ENCODE measurements at places on chromosomes 3 and 15.

GRCh38 chr15:90576711-90577389, 47.1 kb downstream of the CRTC3 start:
- no peak for DNase-seq

GRCh38 chr3:192696943-192697587, 30.3 kb downstream of the FGF12 start:
- DNase-seq, result no peak

DNA sequence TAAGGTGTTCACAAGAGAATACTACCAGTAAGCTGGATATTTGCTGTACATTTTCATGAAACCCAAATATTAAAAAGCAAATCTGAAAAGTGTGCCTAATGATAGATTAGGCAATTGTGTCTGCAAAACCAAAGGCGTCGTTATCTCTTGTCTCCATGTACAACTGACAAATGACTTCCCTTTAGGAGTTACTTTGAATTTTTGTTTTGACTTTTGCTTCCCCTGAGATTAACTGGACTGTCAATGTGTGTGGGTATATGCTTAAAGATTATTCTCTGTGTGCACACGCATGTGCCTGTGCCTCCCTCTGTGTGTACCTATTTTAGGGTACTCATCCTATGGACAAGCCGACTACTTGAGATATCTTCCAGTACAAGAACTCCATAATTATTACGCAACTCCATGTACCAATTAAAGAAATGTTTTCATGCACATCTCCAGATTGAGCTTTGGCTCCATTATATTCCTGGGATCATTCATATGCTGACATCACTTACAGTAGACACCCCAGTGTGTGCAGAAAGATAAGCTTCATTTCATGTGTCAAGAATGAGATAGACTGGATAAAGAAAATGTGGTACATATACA, 431.2 kb upstream of the ADAMTS9 start:
- DNase-seq, result no peak

GRCh38 chr3:154931484-154931883, 148.6 kb upstream of the MME start:
- DNase-seq, result no peak

GRCh38 chr3:144317961-144318360, 346.3 kb downstream of the DIPK2A start:
- DNase-seq, result no peak

- no peak for DNase-seq
These were observed 18.2 kb downstream of the DNAJB8 start for GRCh38 chr3:128448491-128448890.

DNA sequence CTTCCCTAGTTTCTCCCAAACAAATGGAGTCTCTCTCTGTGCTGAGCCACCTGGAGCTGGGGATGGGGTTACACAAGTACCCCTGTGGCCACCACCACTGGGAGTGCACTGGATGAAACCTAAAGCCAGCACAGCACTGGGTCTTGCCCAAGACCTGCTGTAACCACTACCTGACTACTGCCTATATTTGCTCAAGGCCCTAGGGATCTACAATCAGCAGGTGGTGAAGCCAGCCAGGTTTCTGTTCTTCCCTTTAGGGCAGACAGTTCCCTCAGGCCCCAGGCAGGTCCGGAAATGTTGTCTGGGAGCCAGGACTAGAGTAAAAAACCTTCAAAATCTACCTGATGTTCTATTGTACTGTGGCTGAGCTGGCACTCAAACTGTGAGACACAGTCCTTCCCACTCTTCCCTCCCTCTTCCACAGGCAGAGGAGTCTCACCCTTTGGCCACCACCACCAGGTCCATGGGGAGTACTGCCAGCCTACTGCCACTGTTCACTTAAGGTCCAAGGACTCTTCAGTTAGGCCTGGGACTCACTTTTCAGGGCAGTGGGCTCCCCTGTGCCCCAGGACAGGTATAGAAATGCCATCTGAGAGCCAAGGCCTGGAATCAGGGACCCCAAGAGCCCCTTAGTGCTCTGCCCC, 23.8 kb downstream of the C3orf20 start:
- no peak for DNase-seq

- DNase-seq, result no peak
These were observed 748.1 kb downstream of the NR2F2 start for GRCh38 chr15:97078591-97078990.

DNA sequence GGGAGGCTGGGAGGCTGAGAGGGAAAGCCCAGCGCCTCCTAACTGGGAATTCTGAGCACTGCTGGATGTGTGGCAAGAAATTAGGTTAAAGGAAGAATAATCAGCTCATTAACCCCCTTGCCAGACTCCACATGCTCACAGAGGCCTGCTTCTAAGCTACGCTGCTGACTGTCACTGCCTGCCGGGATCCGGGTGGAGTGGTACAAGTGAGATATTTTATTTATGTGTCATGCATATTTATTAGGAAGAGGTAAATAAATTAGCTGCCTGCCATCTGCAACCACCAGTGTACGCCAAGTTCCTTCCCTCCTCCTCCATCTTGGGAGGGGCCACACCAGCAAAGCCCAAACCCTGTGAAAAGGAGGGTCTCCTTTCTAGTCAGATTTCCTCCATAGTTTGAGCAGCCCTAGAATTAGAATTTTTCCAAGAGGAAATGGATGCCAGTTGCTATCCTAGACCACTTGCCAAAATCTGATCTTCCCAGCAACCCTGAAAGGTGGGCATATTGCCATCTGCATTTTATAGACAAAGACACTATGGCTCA, 43.5 kb upstream of the GRIP2 start:
- DNase-seq, result no peak

DNA sequence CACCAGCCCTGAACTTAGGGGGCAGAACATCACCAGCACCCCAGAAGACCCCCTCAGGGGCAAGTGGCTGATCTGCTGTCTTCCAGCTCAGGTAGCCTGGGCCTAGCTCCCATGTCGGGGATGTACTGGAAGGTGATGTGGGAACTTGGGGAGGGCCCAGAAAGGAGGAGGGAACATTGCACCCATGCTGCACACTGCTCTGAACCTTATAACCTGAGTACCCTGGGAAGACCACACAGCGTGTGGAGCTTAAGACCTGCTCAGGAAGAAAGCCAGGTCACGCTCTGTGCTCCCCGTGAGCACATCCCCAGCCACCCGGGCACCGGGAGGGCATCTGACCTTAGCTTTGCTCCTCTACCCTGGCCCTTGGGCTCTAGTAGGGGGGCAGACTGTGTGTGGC, 159.4 kb downstream of the ATP10A start:
- no peak for DNase-seq

Data from NCI-H1930 (cell line).